ENCODE measurements at places on chromosomes 12 and 14. TPM values are rescaled to one million over a fixed set of nuclear protein-coding genes. Genes with fewer than 3 reads are reported as not detected.

Gene NAV3
- not detected for total RNA-seq

Gene TC2N
- total RNA-seq = 42.8 TPM

Gene CEP170B
- total RNA-seq = 9.4 TPM

Gene MYH7
- total RNA-seq = not detected

Gene TAS2R8
- total RNA-seq = not detected
